ENCODE measurements at places on chromosomes 12 and 14. TPM values are rescaled to one million over a fixed set of nuclear protein-coding genes. Genes with fewer than 3 reads are reported as not detected.
A peak's percentile ranks its signal among the peaks of the same experiment; 100 is the strongest.

- peak overlapping the region; percentile 79 for H3K4me3 ChIP-seq
- H3K36me3 ChIP-seq, result no peaks in the 10 kb centered on the region
- H3K27ac ChIP-seq, result peak overlapping the region; percentile 72
- DNase-seq, result peak; percentile 45
- H3K4me1 ChIP-seq, result peaks cover 17% of the 10 kb centered on the region
These were observed 693 bp upstream of the RIMKLB start for GRCh38 chr12:8697120-8697475.

GRCh38 chr12:4855121-4855924 is 54.4 kb upstream of the KCNA1 start:
- no peaks in the 10 kb centered on the region for H3K36me3 ChIP-seq
- no peak overlapping the region for H3K27ac ChIP-seq
- H3K4me3 ChIP-seq, result no peak overlapping the region

DNA sequence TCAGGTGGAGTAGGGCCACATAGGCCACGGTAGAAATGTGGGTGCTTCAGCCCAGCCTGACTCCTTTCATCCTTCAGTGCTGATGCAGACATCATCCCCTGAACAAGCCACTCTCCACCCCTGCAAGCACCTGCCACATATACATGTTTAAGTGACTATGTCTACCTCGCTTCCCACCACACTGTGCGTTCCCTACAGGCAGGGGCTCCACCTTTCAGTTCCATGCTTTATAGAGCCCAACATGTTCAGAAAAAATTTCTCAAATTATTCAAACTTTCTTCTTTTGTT is 11.6 kb downstream of the SLC7A7 start:
- H3K36me3 ChIP-seq, result no peaks in the 10 kb centered on the region
- H3K27me3 ChIP-seq, result no peaks in the 10 kb centered on the region
- H3K27ac ChIP-seq, result no peak overlapping the region
- no peak overlapping the region for H3K4me3 ChIP-seq

GRCh38 chr12:109377139-109377685 is 29.5 kb downstream of the MYO1H start:
- DNase-seq, result no peak
- no peak overlapping the region for H3K27ac ChIP-seq

DNA sequence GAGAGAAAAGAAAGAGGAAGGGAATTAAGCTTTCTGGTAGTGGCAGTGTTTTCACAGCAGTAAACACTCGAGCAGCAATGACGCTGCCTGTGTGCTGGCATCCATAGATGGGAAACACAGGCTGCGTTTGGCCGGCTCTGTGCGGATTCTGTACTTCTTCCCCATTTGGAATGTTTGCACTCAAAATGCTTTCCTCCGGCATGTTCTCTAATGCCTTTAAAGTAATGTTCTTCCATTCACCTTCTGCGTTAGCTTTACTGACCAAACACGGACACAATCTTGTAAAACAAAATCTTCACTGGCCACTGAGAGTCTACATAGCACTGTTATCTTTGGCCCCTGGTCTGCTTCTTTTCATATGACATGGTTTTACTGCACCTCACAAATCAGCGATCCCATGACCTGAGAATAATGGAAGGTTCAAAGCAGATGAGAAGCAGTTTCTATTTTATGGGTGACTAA is 31.4 kb downstream of the DCP1B start:
- H3K4me3 ChIP-seq, result no peak overlapping the region
- DNase-seq, result no peak

GRCh38 chr14:48914921-48915320 is 671.3 kb downstream of the RPS29 start:
- H3K27ac ChIP-seq, result no peak overlapping the region
- H3K36me3 ChIP-seq, result no peaks in the 10 kb centered on the region
- no peak overlapping the region for H3K4me3 ChIP-seq
- DNase-seq, result no peak
- no peaks in the 10 kb centered on the region for H3K4me1 ChIP-seq

DNA sequence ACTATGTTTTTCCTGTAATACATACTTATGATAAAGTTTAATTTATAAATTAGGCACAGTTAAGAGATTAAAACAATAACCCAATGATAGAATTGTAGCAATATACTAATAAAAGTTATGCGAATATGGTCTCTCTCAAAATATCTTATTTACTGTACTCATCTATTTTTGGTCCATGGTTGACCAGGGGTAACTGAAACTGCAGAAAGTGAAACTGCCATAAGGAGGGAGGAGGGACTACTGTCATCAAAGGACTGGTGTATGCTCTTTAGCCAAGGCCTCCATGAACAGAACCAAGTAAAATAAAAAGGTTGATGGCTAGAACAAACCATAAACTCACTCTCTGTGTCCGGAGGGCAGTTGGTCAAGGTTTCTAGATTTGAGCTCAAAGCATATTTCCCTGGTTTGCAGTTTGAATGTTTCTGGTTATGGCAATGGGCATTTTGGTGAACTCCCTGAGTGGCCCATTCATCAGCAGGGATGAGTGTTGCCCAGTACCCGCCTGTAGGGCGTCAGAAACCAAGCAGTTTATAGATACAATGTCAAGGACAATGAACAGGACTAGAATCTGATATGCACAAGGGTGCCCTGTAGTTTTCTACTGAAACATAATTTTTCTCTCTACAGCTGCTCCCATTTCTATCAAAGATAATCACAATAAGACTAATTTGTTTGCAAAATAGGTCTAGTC is 19.8 kb downstream of the LEMD3 start:
- DNase-seq, result no peak
- H3K27me3 ChIP-seq, result no peaks in the 10 kb centered on the region
- H3K36me3 ChIP-seq, result no peaks in the 10 kb centered on the region
- peaks cover 13% of the 10 kb centered on the region for H3K4me1 ChIP-seq
- H3K4me3 ChIP-seq, result no peak overlapping the region

DNA sequence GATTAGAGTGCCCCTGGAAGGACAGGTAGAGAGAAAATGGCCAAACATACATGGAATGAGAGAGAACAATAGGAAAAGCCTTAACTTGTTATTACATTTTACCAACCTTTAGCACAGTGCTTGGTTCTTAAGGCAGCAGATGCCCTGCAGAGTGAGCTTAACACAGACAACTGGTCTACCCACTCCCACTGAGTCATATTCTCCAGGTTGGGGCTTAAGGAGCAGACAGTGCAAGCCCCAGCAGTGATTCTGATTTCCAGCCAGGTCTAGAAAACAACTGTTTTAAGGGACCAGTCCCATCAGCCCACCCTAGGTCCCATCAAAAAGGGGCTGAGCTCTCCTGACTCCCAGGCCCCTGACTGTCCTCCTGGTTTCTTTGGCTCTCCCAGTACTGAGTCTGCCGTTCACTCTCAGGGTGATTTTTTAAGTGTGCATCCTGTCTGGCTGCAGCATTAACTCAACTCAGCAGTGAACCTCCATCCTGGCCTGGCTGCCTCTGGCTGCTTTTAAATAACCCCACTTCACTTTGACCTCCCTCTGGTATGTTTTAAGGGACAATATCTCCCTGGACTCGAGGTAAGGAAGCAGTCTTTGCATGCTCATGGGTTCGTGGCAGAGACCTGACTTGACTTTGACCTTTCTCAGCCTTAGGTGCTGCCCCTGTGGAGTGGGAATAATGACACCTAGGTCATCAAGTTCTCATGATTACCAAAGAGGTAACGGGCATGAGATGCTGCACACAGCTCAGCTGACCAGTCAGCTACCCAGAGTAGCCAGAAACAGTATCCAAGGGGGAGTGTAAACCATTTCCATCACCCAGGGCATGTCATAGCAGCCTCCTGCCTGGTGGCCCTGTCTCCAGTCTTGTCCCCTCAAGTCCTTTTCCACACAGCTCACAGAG is 210.7 kb upstream of the PWP1 start:
- H3K4me1 ChIP-seq, result no peaks in the 10 kb centered on the region
- no peaks in the 10 kb centered on the region for H3K36me3 ChIP-seq
- no peak overlapping the region for H3K4me3 ChIP-seq
- H3K27me3 ChIP-seq, result no peaks in the 10 kb centered on the region
- no peak overlapping the region for H3K27ac ChIP-seq
- DNase-seq, result no peak

The NAV3 gene
- not detected for total RNA-seq

The GLIPR1L1 gene
- not detected for total RNA-seq

The LIN7A gene
- total RNA-seq, result not detected
